ENCODE measurements at places on chromosomes 1 and 21.

GRCh38 chr1:32772281-32773017 is 44.7 kb downstream of the YARS1 start:
- H3K27me3 ChIP-seq, result no peaks in the 10 kb centered on the region
- H3K4me1 ChIP-seq, result peaks cover 4% of the 10 kb centered on the region
- peaks cover 9% of the 10 kb centered on the region for H3K36me3 ChIP-seq
- H3K4me3 ChIP-seq, result no peak overlapping the region

GRCh38 chr1:182460550-182460951 is 10.6 kb downstream of the RGSL1 start:
- H3K4me3 ChIP-seq, result no peak overlapping the region
- H3K27me3 ChIP-seq, result peaks cover 24% of the 10 kb centered on the region
- no peak overlapping the region for H3K27ac ChIP-seq
- no peaks in the 10 kb centered on the region for H3K36me3 ChIP-seq

- H3K4me1 ChIP-seq, result no peaks in the 10 kb centered on the region
- no peak for DNase-seq
- H3K27ac ChIP-seq, result no peak overlapping the region
- H3K36me3 ChIP-seq, result no peaks in the 10 kb centered on the region
- H3K4me3 ChIP-seq, result no peak overlapping the region
These were observed 100.0 kb upstream of the NRIP1 start for GRCh38 chr21:15164678-15165303.

GRCh38 chr1:63983391-63984256 is 209.8 kb downstream of the ROR1 start:
- no peaks in the 10 kb centered on the region for H3K36me3 ChIP-seq
- H3K4me3 ChIP-seq, result no peak overlapping the region
- H3K27ac ChIP-seq, result no peak overlapping the region
- peaks cover 4% of the 10 kb centered on the region for H3K27me3 ChIP-seq
- H3K4me1 ChIP-seq, result no peaks in the 10 kb centered on the region
- DNase-seq, result no peak

- no peaks in the 10 kb centered on the region for H3K27me3 ChIP-seq
- H3K4me3 ChIP-seq, result no peak overlapping the region
- no peak for DNase-seq
These were observed 42.7 kb upstream of the SLC16A1 start for GRCh38 chr1:112998592-112999235.

DNA sequence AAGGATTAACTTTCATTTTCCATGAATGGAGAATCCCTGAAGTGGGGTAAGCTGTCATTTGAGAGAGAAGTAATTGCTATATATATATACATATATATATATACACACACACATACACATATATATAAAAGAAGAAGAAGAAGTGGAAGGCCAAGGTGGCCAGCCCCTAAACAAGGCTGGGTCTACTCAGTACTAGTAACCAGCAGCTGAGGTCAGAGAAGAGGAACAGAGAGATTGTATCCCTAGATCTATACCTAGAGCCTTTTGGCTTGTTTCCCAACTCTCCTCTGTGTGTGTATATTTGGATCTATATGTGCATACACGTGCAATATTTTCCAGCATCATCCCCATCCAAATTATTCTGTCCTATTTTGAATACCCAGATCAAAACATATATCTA is 5.2 kb downstream of the TNFSF4 start:
- no peak for DNase-seq
- H3K36me3 ChIP-seq, result peaks cover 2% of the 10 kb centered on the region
- H3K4me3 ChIP-seq, result peak overlapping the region; percentile 4
- H3K27me3 ChIP-seq, result no peaks in the 10 kb centered on the region
- peaks cover 40% of the 10 kb centered on the region for H3K4me1 ChIP-seq
- no peak overlapping the region for H3K27ac ChIP-seq
